HepG2 (cell line): ENCODE measurements at places on chromosomes 11 and 22.

- DNase-seq = no peak
These were observed 99.9 kb upstream of the GUCY1A2 start for GRCh38 chr11:107118025-107118720.

- no peak for DNase-seq
These were observed 1056.0 kb downstream of the TBC1D22A start for GRCh38 chr22:47818496-47818895.

DNA sequence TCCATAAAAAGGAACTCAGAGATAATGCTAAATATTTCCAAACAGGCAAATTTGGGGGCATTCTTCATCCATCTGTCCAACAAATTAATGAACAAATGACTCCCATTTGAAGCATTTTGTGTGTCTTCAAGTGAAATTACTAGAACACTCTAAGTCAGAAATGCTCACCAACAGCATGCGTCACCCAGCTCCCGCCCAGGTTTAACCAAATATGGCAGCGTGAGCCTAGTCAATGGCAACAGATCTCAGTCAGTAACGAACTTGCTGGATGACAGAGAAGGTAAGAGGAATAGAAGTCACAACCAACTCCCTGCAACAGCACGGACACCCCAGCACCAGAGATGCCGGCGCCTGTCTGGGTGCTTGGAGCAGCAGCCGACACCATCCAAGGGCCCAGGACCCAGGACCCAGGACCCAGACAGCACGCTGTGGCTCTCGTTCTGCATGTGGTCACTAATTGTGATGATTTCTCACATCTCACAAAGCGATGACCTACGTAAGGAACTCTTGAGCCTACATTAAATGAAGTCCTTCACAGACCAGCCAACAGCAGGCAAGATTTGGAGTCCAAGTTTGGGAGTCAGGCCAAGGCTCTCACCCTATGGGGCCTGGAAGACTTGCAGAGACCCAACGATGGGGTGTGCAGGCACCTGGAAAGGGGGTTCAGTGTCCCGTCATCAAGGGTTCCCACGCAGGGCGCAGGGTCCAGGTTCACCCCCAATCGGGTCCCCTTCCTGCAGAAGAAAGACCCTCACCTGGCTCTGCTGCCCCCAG, 556.9 kb downstream of the BRD1 start:
- no peak for DNase-seq

GRCh38 chr11:102172127-102172848, 62.0 kb downstream of the YAP1 start:
- no peak for DNase-seq

DNA sequence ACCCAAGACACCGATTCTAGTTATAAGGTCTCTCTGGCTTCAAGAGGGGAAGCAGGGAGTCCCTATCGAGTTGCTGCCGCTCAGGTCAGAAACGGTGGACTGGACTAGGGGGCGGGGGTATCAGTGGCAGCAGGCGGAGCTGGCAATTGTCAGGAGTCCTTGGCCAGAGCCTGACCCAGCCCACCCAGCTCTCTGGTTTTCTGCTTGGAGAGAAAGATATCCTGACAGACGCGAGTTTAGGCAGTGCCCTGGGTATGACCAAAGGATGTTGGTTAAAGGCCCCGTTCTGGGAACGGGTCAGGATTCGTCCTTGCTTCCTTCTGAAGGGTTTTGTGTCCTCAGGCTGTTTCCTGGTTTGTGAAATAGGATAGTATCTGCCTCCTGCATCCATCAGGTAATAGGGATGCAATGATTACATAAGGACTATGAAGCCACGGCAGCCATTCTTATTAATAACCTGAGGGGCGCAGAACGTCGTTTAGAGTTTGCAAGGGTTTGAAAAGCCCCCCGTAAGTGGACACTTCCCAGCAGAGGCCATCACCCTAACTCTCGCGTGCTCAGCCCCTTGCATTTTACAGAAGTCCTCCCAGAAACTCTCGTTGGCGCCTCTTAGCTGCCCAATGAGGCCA, 700 bp upstream of the DEPDC5 start:
- peak; percentile 87 for DNase-seq

- no peak for DNase-seq
These were observed 76.3 kb downstream of the BUD13 start for GRCh38 chr11:116696381-116696941.

DNA sequence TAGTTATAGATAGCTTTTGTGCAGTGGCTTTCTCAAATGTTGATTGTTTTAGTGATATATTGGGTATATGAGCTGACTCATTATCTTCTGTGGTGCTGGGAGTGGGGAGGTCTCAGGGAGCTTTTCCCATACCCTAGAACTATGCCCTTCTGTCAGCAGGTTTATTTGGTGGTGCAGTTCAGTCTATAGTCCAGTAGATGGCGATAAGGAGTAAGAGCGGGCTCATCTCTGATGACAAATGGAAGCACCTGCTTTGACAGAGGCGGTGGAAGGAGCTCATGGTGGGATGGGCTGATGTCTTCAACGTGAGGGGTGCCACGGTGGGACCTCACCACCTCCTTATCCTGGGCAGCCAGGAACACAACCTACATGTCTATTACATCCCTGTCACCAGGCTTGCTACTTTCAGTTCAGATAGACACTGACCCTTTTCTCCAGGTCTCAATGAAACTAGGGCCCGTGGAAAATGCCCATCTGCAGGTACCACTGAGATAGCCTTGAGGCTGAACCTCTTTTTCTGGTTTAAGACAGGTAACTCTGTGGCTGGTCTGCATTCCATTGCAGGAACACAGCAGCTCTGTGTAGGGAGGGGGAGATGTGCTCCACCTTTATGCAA, 13.0 kb upstream of the OR6A2 start:
- DNase-seq = peak; percentile 48

DNA sequence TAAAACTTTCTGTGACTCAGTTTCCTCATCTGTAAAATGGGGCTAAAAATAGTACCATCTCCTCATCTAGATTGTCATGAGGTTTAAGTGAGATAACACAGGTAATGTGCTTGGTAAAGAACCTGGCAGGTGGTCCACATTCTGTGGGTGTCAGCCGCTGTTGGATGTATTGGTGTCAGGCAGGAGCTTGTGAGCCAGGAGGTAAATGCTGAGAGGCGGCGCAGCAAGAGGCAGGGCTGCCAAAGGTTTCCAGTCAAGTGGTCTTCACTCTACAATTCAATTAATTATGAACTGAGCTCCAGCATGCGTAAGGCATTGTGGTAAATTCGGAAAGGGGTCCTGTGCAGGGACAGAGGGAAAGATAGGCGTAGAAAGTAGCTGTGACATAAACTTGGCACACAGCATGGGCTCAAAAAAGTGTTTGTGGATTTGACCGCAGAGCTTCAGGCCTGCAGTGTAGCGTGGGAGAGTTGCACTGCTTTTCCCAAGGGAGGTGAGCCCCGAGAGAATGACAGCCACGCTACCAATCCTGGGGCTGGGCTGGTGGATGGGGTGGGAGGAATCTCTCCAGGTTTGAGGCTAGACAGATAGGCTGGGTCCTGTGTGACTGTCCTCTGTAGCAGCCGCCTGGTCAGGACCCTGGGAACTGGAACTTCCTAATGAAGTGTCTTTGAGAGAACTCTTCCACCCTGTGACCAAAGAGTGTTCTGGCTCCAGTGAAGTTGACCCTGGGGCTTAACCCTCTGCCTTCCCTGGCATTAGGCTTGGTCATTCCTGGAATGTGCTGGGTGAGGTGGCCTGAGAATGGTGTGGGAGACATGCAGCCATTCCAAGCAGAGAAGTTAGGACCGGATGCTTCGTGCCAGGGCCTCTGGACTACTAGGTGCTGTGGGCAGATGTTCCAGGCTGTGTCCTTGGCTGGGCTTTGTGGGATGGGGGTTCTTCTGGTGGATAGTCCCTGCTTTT, 122.4 kb downstream of the FEZ1 start:
- DNase-seq = no peak

DNA sequence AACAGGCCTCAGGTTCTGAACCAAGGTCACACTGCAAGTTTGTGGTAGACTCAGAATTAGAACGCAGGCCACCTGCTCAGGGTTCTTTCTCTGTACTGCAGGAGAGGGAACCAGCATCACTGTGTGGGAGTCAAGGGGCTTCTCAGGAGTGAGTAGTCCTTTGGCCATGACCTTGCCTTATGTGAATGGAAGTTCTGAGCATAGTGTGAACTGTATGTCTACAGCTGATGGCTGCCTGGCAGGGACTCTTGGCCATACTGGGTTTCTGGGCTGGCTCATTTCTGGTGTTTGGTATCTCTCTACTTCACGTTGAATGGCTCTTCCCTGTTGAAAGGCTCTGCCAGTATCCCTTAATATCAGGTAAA, 40.1 kb upstream of the TUB start:
- DNase-seq = no peak

- no peak for DNase-seq
These were observed 12.9 kb upstream of the PIK3IP1 start for GRCh38 chr22:31305194-31305593.

DNA sequence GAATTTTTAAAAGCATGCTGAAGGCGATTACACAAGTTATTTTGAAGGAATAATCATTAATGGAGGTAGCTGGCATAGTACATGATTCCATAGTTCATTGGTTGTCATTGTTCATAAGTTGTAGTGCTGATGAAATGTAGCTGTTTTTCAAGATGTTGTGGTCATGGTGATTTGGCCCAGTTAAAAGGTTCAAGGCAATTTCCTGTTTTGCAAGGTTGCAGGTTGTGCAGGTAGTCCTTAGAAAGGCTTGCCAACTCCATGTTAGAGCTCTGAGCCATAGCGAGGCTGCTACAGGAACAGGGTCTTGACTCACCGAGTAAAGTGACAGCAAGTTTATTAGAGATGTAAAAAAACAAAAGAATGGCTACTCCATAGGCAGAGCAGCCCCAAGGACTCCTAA, 95.8 kb upstream of the CHORDC1 start:
- no peak for DNase-seq

DNA sequence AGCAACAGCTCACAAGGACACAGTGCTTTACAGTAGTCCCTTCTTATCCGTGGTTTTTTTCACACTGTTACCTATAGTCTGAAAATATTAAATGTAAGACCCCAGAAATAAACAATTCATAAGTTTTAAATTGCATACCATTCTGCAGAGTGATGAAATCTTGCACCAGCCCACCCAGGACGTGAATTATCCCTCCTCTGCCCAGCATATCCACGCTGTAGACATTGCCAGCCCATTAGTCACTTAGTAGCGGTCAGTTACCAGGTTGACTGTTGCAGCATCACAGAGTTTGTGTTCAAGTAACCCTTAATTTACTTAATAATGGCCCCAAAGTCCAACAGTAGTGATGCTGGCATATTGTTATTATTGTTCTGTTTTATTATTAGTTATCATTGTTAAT, 3.6 kb downstream of the CLTCL1 start:
- DNase-seq = no peak

GRCh38 chr11:18527512-18527911, 770 bp upstream of the TSG101 start:
- no peak for DNase-seq

- DNase-seq = no peak
These were observed 12.1 kb downstream of the CHST1 start for GRCh38 chr11:45653277-45653676.
